Fibroblast of skin of scalp (primary cell): ENCODE measurements at places on chromosomes 12 and 14.

- peak; percentile 69 for DNase-seq
Observed at GRCh38 chr12:108856428-108857157, 790 bp downstream of the SSH1 start.

GRCh38 chr12:122238861-122239260 lies 13.0 kb upstream of the DIABLO start:
- no peak for DNase-seq

DNA sequence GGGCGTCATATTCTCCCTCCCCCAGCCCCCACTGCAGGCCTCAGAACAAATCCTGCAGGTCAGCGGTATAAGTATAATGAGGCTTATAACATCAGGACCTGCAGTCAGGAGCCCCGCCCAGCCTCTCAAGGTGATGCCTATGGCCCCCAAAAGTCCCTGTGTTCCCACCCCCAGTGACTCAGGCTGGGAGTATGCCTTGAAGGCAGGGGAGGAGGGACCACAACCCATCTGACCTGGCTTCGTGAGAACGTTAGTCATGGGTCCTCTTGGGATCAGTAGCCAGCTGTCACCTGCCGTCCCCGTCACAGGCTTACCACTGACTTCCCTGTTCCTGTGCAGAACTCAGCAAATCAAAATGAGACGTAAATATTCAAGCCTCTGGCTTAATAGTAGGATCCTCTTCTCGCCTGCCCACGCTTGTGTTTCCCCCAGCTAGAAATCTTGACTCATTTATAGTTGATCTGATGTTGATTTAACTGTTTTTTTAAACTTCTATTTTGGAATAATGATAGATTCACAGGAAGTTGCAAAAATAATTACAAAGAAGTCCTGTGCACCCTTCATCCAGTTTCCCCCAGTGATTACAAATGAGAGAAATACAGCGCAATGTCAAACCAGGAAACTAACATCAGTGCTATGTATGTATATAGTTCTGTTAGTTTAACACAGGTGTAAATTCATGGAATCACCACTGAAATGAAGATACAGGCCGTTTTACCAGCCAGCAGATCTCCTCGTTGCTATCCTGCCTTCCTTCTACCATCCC lies 107.5 kb downstream of the ADGRD1 start:
- DNase-seq: no peak

DNA sequence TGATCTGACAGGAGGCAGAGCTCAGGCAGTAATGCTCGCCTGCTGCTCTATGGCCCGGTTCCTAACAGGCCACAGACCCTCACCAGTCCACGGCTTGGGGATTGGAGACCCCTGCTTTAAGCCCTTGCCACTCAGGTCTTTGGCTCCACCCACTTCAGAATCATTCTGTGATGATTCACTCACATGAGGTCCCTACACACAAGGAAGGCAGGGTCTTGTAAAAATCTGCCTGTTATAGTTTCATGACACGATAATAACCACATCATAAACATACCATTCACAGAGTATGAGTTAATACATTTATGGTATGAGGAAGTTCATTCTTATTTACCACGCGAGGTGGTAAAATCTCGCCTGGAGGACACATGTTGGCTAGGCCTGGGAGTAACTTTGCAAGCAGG lies 29.0 kb upstream of the MAX start:
- peak; percentile 91 for DNase-seq

GRCh38 chr14:74542056-74542685 lies 48.6 kb downstream of the ISCA2 start:
- no peak for DNase-seq

DNA sequence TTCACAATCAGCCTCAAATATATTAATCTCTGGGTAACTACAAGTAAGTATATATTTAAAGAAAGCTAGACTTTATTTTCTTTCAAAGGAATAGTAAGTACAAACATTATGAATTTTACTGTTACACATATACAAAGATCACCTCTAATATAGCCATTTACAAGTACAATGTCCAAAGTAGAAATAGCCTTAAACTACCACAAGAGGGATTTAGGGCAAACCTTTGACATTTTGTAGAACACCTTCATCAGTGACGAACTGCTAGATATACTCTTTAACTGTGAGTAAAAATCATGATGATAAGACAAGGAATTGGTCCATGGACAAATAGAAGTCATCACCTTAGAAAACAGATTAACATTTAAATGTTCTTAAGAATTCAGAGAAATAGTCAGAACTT lies 69.8 kb downstream of the CNTN1 start:
- DNase-seq: no peak

- peak; percentile 98 for DNase-seq
Observed at GRCh38 chr12:95412482-95413311, 61.3 kb upstream of the METAP2 start.

- no peak for DNase-seq
Observed at GRCh38 chr12:4762773-4763172, 42.6 kb downstream of the GALNT8 start.

- no peak for DNase-seq
Observed at GRCh38 chr14:77052281-77053044, 24.0 kb upstream of the IRF2BPL start.

DNA sequence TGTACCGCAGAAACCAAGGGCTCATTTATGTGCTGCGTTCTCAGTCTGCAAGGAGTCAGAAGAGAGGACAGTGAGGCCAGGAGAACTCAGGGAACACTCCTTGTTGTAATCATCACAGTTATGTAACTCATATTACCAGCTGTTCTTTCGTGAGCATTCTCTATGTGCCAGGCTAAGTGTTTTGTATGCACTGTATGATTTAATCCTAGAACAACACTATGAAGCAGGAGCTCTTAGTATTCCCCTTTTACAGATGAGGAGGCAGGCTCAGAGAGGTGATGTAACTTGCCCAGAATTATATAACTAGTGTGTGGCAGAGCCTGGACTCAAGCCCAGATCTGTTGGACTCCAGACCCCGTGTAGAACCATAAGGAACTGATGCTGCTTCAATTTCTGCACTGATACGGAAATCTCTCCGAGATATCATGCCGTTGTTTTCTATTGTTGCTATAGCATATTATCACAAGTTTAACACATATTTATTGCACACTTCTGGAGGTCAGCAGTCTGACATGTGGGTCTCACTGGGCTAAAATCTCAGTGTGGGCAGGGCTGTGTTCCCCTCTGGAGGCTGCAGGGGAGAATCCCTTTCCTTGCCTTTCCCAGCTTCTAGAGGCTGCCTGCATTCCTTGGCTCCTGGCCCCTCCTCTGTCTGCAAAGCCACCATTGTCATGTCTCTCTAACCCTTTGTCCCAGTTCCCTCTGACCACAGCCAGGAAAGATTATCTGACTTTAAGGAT lies 16.3 kb upstream of the CD9 start:
- peak; percentile 61 for DNase-seq

- DNase-seq: peak; percentile 20
Observed at GRCh38 chr12:44317651-44318126, 481.8 kb downstream of the TMEM117 start.

DNA sequence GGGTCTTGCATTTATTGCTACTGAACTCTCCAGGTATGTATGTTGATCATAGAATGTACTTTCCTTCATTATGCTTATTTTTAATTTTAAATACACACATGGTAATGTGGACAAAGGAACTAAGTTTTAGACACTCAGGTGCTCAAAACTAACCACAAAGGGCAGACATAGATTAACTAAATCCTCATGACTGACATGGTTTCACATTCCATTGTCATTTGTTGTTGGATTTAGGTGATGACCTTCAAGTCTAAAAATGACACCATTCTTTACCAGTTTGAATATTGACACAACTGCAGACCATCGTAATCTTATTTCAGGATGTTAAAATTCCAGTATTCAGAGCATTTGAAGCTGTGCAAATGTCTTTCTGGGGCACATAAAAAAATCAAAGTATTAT lies 128.4 kb downstream of the BBS10 start:
- no peak for DNase-seq

- no peak for DNase-seq
Observed at GRCh38 chr14:65387628-65388027, 24.9 kb upstream of the FUT8 start.

DNA sequence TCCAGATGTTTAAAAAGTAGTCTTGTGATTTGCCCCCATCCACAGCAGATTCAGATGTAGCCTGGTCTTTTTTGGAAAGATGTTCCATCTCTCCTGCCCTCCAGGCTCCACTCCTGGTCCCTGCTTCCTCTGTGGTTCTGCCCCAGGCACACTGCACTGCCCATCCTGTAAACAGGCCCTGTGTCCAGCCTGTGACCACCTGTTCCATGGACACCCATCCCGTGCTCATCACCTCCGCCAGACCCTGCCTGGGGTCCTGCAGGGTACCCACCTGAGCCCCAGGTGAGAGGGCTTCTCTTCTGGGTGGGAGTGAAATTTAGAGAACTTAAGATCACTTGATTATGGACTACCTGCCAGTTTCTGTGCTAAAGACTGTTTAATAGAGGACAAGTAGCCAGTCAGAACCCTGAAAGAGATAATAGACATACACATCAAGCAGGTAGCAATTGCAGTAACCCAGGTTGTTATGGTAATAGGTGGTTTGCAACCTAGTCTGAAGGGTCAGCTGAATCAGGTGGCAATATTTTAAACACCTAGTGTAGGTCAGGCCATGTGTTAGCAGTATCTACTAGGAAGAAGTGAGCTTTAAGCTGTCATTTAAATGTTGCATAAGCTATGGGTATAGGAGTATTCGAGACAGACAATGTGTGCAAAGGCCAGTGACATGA lies 2.1 kb downstream of the RNF31 start:
- no peak for DNase-seq

- DNase-seq: peak; percentile 28
Observed at GRCh38 chr12:107320033-107320928, 226.9 kb upstream of the CRY1 start.

- DNase-seq: no peak
Observed at GRCh38 chr14:36066636-36067035, 109.9 kb downstream of the PTCSC3 start.

DNA sequence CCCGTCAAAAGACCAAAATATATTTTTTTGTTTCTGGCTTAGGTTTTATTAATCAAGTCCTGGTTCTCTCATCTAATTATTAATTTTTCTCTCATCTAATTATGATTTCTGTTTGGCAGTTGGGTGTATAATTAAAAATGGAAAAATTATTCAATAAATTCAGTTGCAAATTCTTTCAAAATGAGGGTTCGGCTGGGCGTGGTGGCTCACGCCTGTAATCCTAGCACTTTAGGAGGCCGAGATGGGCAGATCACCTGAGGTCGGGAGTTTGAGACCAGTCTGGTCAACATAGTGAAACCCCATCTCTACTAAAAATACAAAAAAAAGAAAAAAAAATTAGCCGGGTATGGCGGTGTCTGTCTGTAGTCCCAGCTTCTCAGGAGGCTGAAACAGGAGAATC lies 3.9 kb upstream of the GTSF1 start:
- no peak for DNase-seq

GRCh38 chr12:108783446-108783845 lies 52.1 kb upstream of the CORO1C start:
- no peak for DNase-seq

DNA sequence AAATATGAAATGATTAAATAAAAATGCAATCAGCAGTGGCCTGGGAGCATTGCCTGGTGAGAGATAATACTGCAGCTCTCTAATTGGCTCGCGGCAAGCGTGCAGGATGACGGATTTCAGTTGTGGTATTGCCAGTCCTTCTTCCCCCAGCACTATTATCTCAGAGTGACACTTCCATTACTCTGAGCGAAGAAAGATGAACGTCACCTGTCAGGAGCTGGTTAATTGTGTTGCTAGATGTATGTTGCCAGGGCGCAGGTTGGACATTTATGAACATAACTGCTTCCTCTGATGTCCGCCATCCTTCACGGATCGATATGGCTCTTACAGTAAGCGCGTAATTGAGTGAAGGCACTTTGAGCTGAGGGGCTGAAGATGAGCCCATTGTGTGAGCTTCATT lies 374.9 kb downstream of the PDZRN4 start:
- DNase-seq: no peak

DNA sequence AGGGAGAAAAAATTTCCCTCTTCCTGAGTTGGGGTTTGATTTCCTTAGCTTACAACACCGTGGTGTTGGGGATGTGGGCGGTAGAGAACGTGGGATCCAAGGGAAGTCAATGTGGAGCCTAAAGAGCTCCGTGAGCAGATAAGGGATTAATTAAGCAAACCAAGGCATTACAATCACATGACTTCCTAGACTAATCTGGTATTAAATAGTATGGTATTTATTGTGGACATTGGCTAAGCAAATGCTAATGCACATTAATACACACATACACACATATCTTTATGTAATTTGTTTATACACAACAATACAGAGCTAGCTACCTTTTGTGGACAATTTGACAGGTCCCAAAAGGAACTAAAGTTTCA lies 791 bp upstream of the RNF41 start:
- DNase-seq: no peak

GRCh38 chr12:96919510-96920210 lies 12.6 kb downstream of the NEDD1 start:
- no peak for DNase-seq

- peak; percentile 72 for DNase-seq
Observed at GRCh38 chr12:123271001-123271668, 521 bp downstream of the CDK2AP1 start.

DNA sequence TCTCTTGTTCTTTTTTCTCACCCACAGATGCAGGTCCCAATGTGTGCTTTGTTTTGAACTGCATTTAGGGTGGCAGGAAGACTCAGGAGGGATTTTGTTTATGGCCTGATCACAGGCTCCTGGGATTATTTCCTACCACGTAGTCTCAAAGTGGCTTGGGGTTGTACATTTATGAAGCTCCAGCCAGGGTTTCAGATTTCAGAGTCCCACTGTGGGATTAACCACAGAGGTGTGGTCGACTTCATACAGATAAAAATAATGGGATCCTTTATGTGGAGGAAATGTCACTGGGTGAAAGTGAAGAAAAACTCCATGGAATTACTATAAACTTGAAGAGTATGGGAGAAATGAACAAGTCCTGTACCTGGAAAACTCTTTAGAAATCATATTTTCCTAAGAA lies 14.2 kb upstream of the PPP1R1A start:
- DNase-seq: no peak

DNA sequence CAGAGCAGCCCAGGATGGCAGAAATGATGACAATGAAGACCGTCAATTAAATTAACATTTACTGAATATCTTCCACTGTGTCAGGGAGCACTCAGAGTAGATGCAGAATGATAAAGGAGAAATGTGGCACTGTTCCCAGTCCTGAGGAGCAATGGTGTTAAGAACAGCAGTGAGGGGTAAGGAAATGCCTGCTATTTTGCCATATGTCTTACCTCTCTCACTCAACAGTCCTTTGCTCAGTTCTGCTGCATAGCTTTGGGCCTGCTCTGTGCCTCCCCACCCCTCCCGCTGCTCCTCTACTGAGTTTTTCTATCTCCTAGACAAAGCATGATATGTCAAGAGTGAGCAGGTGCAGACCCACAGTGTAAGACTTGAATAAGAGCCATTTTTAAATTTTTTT lies 318.8 kb downstream of the NAV3 start:
- DNase-seq: no peak

- DNase-seq: no peak
Observed at GRCh38 chr12:6112004-6112403, 12.5 kb downstream of the VWF start.

GRCh38 chr12:76533331-76533730 lies 26.2 kb downstream of the OSBPL8 start:
- DNase-seq: no peak

- DNase-seq: no peak
Observed at GRCh38 chr14:29822430-29822709, 105.3 kb downstream of the PRKD1 start.
